ENCODE measurements at places on chromosomes 1 and 21.

- no peak for DNase-seq
Measured at GRCh38 chr21:45523411-45524101, 18.7 kb downstream of the SLC19A1 start.

GRCh38 chr1:56031001-56031400 lies 548.4 kb downstream of the PLPP3 start:
- DNase-seq, result no peak

DNA sequence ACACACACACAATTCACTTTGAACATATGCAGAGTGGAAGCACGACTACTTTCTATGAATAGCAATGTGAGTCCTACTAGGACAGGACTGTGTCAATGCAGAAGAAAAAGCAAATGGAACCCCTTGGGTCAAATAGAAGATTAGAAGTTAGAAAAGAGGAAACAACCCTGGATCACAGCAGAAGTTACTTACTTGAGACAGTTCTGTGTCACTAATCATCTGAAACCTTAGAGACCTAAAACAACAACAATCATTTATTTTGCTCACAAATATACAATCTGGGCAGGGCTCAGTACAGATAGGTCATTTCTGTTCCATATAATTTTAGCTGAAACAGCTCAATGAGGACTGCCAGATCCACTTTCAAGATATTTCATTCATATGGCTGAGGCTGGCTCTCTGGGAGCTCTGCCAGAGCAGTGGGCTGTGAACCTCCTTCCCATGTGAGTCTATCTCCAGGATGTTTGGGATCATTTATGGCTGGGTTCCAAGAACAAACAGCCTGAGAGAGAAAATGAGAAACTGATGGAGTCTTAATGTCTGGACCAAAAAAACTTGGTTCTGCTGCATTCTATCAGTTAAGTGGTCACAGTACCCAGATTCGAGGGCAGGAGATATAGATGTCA lies 42.5 kb upstream of the IL10 start:
- no peak for DNase-seq

GRCh38 chr1:62437273-62437940 lies 558 bp downstream of the USP1 start:
- DNase-seq, result peak; percentile 20

GRCh38 chr1:54099061-54099610 lies 45.7 kb downstream of the TCEANC2 start:
- no peak for DNase-seq

GRCh38 chr1:208105756-208106155 lies 138.4 kb downstream of the PLXNA2 start:
- no peak for DNase-seq

DNA sequence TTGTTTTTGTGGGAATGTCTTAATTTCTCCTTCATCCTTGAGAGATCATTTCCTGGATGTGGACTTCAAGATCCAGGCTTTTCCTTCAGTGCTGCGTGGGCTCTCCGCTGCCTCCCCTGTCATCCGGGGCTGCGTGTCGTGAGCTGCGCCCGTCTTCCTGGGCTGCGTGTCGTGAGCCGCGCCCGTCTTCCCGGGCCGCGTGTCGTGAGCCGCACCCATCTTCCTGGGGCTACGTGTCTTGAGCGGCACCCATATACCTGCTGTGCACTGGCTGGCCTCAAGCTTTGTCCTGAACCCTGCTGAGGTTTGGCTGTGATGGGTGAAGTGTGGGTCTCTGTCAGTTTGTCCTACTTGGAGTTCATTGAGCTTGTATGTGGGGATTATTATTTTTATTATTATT lies 55.1 kb downstream of the PCNT start:
- DNase-seq, result no peak

All from CD4-positive, alpha-beta T cell treated with Interleukin-2 at 100 ng/mL for 4 hours (primary cell).